ENCODE measurements at places on chromosomes 1 and 21.

GRCh38 chr1:95496773-95497172 lies 262.8 kb downstream of the RWDD3 start:
- DNase-seq: no peak

DNA sequence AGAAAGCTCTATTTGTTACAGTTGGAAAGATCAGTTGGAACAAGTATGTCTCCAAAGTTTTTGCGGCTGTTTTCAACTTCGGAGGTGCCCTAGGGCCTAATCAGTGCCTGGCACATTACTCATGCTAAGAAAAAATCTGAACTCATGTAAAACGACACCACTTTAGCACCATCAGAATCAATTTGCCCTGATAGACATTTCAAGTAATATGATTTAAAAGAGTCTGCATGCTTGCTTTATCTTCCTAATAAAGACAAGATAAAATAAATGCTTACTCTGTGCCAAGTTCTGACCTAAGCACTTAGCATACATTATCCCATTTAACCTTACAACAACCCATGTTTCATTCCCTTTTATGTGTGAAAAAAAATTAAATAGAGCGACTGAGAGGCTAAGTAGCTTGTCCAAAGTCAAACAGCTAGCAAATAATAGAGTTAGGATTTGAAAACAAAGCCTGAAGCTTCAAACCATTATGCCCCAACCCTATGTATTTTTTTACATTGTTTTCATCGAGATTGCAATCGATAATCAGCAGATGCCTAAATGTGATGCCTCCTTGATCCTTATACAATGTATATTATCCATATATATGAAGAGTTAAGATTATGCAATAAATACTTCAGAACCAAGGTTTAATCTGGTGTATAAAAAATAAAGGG lies 91.3 kb downstream of the DENND1B start:
- no peak for DNase-seq

DNA sequence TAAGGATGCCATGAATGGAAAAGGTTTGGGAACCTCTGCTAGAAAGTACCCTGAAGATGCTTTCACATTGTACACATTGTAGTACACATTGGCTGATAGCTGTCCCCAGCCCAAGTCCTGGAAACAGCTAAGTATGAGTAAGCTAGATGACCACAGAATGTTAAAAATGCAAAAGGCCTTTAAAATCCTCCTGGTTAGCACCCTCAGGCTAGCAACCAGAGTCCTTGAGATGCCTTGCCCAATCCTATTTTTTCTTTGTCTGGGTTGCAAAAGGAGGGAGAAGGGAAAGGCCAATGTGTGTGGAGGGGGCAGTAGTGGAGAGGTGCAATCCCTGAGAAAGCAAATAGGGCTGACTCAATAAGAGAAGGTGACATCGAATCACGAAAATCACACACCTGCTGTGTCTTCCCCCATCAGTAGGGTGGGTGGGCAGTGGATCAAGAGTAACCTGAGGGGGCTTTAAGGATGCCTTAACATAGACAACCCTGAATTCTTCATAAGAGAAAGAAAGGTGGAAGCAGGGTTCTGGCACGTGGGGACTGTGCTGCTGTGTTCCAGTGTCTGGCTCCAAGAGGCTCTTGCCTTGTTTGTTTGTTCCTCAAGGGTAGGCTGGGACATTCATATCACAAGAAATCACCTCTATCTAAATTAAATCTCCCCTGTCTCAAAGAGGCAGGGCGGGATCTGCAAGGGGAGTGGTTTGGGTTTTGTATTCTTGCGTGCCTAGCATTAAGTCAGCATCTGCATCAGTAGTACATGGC lies 266.2 kb upstream of the PLXNA2 start:
- DNase-seq: no peak

DNA sequence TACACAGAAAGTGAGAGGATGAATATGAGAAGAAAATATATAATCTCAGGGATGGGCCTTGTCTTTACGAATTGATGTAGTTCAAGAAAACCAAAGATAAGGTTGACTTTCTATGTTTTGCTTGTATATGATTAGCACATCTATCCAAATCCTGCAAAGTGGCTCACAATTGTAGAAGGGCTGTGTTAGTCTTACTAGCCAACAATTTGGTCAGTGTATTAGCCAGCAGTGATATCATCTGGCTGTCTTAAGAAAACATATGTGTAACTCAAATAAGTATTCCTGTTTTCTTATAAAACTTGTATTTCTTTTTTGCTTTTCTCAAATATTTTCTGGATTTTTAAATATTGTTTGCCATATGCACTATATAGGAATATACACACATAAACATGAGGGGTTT lies 5.5 kb downstream of the SDCCAG8 start:
- DNase-seq: no peak

DNA sequence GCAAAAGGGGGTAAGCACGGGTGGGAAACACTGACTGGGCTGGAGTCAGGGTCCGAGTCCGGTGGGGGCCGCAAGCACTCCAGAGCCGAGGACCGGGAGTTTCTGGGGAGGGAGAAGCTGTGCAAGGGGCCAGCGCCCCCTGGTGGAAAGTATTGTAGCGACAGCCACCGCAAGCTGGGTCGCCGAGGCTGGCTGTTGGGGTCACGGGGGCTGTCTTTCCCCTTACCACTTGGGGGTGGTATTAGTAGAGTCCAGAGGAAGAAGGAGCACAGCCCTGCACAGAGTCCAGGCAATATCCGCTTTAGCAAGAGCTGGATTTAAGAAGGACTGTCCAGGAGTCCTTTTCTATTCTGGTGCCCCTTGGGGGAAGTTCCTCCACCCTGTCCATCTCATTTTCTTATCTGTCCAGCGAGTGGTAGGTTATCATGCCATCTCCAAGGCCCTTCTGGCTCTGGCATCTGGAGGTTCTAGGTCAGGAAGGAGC lies 17.9 kb upstream of the ETV3 start:
- DNase-seq: no peak

- no peak for DNase-seq
Measured at GRCh38 chr1:54272772-54273091, 72.8 kb downstream of the MRPL37 start.

DNA sequence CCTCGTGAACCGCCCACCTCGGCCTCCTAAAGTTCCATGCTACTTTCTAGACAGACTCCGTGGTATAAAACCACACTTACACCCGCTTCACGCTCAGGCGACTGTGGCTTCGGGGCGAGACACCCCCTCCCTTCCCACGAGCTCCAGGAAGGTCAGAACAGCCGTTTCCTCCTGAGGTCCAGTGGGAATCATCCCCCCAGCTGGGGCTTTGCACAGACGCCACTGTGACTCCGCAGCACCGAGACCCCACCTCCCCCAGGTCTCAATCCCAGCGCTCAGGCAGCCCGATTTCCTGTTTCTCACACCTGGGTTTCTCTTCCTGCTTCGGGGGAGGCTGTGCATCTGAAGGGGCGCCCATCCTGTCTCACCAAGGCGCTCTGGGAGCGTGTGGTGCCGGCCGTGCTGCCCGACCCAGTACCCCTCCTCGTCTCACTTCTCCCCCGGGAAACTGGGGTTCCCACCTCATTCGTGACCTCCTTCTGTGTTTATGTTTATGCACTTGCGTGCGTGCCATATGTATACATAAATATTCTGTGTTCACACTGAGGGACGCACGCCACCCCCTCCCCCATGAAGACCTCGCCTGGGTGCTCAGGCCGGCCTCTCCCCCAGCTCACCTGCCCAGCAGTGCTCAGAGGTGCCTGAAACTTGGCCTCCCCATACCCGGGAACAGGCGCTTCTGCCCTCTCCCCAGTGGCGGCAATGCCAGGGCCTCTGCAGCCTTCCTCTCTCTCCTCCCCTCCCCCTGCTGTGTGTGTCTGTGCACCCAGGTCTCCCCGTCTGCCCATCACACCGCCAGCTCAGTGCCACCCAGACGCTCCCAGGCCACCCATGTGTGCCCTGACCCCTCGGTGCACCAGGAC lies 14.6 kb downstream of the SLC35E2B start:
- DNase-seq: no peak

DNA sequence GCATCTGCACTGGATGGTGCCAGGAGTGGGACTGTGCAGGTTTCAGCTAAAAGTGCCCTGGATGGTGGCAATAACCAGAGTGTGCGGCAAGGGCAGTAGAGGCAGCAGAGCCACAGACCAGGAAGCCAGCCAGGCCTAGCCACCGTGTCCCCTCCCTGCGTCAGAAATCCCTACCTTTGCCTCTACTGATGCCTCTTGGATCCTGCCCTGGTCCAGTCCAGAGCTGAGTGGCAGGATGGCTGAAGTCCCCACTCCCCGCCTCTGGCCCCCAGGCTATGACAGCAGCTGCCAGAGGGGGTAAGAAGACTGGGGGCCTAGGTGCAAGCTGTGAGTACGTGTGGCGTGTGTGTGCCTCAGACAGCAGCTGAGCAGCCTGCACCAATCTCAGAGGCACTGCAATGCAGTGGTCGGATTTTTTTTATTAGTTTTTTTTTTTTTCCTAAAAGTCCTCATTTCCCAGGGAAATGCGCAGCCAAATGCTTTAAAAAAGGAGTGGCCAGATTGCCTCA lies 51.9 kb downstream of the SYT2 start:
- DNase-seq: no peak

GRCh38 chr1:62012836-62013235 lies 181.8 kb upstream of the L1TD1 start:
- DNase-seq: no peak

- DNase-seq: no peak
Measured at GRCh38 chr1:212190169-212190568, 95.0 kb upstream of the PPP2R5A start.

GRCh38 chr1:28437264-28437923 lies 67.9 kb downstream of the PHACTR4 start:
- no peak for DNase-seq

DNA sequence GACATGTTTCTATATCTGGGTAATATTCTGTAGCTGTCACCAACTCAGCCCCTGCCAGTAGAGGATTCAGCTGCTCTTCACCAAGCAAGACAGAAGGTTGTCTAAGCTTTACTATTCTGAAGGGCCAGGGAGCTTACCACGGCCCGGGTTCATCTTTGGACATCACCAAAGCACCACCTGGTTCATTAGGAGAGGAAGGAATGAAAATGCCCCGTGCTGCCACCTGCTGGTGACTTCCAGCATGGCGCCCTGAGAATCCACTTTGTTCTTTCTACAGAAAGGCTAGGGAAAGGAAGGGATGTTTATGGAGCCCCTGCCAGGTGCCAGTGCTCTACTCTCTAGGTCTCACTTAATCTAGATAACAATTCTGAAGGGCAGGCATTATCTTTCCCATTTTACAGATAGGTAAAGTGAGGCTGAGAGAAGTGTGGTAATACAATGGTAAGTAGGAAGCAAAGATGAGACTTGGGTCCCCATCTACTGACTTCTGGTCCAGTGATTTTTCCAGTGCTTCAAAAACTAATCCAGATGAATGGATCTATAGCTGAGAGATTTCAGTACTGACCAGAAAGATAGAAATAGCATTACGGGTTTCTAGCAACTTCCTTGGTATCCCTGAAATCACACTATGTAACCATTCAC lies 79.5 kb downstream of the BEND5 start:
- DNase-seq: no peak

GRCh38 chr21:21233051-21233450 lies 234.8 kb downstream of the NCAM2 start:
- DNase-seq: no peak

- DNase-seq: no peak
Measured at GRCh38 chr1:160134791-160135572, 16.4 kb upstream of the ATP1A4 start.

DNA sequence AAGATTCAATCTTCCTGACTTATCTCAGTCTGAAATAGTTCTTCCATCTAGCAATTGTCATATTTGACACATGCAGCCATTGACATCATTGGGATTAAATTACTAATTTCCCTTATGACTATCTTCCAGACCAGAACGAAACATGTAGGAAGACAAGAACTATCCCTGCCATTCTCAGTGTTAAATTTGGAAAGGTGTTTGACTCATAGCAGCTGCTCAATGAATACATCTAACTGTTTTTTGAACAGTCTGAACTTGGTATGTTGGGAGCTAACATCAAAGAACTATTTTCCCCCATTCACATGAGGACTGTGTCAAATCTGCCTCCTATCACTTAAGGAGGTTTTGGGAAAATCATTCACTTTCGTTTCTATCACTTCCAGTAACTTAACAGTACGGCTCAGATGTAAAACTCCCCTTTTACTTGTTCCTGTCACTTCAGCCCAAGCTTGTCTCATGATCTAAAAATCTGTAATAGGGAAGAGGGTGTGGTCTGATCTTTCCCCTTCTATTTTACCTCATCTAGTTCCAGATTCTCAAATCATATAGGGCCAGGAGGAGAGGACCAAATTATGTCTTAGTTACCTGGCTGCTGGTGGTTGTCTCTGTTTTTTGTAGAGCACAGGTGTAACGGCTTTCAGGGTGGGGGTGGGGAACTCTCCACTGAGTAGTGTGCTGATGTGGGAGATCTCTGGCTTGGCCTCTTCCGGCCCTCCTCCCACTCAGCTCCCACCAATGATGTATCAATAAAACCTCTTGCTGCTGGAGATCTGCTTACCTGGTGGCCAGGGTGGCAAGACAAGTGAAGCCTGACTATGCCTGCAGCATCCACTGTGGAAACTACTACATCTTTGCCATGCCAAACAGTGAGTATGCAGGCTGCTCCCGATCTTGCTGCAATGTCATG lies 26.2 kb upstream of the SLAMF1 start:
- DNase-seq: no peak

DNA sequence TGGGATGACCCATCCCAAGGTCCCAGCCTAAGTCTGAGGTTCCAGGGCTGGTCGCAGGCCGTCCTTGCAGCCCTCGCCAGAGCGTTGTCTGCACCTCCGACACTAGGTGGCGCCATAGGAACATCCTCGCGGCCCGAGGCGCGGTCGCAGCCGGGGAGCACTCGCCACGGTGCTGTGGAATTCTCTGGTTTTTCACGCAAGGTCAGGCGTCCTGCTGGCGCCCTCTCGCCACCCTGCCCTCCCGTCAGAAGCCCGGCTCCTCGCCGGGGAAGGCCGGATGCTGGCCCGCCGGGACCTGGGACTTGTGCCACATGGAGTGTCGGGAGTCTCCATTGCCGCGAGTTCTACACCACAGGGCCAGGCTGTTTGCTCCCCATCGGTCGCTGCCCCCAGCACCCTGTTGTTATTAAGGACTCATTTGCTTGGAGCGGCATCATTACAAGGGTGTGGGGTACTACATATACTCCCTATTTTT lies 196.8 kb upstream of the LMO4 start:
- no peak for DNase-seq

GRCh38 chr21:24861471-24861870 lies 745.8 kb downstream of the MRPL39 start:
- no peak for DNase-seq

DNA sequence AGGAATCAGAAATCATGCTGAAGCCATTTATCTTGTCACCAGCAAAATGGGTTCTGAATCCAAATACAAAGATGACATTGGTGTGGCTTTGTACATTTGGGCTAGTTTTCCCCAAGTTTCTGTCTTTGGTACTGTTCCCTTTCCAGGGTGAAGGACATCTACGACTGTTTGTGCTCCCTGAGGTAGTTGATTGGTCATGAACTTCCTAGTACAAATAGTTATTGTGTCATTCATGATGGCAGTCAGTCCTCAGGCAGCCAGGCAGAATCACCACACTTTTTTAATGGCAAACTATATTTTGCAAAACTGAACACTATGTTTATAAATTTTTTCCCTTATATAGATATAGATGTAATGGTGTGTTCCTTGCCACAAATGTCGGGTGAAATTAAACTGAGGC lies 46.0 kb downstream of the CEP350 start:
- DNase-seq: no peak

- DNase-seq: no peak
Measured at GRCh38 chr1:230745071-230745470, 2.1 kb upstream of the CAPN9 start.
